ENCODE measurements at places on chromosomes 12 and 14. TPM values are rescaled to one million over a fixed set of nuclear protein-coding genes. Genes with fewer than 3 reads are reported as not detected.

SERPINA9 gene
- not detected for total RNA-seq

ANKRD13A gene
- 121 TPM for total RNA-seq

TSPAN11 gene
- 0.50 TPM for total RNA-seq

RNASE9 gene
- not detected for total RNA-seq

CLEC1A gene
- total RNA-seq = not detected

TAS2R9 gene
- not detected for total RNA-seq

SFSWAP gene
- 19.8 TPM for total RNA-seq

OTUB2 gene
- 1.3 TPM for total RNA-seq

SLCO1B1 gene
- not detected for total RNA-seq

LBHD2 gene
- not detected for total RNA-seq

GNB3 gene
- total RNA-seq = 2.2 TPM

PPFIA2 gene
- 0.67 TPM for total RNA-seq

KICS2 gene
- total RNA-seq = 3.5 TPM

LRP1 gene
- 29.8 TPM for total RNA-seq

NKX2-1 gene
- not detected for total RNA-seq

PTGR2 gene
- 17.8 TPM for total RNA-seq

ENDOU gene
- not detected for total RNA-seq

AVPR1A gene
- not detected for total RNA-seq

BEGAIN gene
- 1.3 TPM for total RNA-seq

GPN3 gene
- total RNA-seq = 24.5 TPM

POTEG gene
- not detected for total RNA-seq

ESR2 gene
- total RNA-seq = not detected

FITM1 gene
- not detected for total RNA-seq

PTPRB gene
- total RNA-seq = under 0.01 TPM

KRT77 gene
- not detected for total RNA-seq

SCN8A gene
- total RNA-seq = 0.74 TPM

NUAK1 gene
- 3.0 TPM for total RNA-seq
